ENCODE measurements at places on chromosomes 5 and 9.

DNA sequence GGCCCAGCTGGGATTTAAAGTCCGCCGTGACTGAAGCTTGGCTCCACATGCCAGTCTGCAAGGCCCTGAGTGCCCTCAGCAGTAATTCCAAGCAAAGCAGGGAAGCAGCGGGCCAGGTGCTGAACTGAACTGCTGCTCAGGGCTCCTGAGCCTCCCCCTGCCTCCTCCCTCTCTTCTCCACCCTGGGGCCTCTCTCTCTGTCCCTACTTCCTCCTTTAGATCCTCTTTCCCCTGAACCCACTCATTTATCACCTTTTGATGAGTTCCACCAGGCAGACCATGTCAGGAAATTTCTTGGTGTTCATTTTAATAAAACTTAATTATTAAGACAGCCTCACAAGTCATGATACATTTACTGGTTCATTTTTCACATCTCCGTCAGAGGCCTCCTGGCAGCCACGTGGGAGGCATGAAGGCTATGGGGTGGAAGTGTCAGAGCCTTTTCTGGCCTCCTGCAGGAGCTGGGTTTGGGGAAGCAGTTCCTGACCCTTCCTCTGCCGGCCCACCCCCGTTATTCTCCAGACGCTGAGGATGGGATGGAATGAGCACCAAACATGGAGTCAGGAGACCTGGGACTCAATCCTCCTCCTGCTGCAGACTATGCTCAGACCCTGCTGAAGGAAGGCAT lies 32.2 kb upstream of the KCNIP1 start:
- DNase-seq, result no peak

DNA sequence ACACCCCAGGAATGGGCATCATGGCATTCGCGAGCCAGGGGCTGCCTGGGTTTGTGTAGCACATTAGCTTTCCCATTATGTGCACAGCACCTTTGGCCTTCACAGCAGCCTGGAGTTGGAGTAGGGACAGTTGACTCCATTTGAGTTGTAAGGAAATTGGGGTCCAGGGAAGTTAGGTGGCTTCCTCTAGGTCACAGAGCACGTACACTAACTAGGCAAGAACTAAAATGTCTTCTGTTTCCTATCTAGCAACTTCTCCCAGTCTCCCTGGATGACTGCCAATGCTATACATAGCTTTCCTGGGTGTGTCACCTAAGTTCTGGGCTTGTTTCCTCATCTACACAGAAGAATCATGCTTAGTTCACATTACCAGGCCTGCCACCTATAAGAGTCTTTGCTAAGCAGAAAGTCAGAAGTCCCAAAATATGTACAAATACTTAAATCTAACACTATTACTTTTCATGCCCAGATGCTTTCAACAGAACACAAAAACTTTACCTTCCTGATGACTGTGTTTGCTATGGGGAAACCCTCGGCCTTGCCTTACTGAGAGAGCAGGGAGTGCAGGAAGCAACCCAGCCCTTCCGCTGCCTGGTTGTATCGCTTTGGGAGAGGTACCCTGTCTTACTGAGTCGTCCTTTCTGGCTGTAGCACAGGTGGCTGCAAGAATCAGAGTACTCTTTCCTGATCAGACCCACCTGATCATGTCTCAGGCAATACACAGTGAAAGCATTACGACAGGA lies 12.0 kb downstream of the MACROH2A1 start:
- DNase-seq, result peak; percentile 48

DNA sequence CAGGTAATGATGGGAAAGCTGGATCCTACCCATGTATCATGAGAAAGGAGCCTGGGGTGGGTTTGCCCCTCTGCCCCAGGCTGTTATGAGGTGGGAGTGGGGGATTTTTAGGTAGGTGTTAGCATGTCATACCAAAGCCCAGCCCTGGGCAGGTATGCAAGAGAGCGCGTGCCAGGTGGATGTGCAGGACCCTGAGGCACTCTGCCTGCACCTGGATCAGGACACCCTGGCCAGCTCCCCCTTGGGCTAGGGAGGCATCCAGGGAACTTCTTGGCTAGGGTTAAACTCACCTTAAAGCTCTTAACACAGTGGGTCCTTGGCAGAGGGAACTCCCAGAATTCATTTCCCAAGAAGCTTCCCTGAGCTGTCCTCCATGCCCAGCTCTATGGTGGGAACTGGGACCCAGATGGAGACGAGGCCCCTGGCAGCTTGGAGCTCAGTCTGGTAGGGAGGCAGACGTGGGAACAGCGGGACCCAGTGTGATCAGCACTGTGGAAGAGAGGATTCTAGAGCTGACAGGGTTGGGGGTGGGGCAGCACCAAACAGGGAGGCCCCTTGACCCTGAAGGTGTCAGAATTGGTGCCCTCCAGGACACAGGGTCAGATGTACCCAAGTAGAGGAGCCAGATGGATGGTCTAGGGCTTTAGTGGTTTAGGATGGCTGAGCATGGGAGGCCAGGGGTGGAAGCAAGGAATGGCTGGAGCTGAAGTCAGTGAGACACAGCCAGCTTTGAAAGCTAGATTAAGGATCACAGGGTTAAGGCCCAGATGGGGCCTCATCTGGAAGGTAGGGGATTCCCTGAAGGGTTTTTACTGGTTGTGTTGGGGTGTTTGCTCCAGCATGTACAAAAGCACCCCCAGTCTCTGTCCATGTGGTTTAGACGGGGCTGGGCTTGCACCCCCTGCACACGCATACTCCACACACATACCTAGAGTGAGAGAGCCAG lies 2.2 kb upstream of the PRR7 start:
- no peak for DNase-seq

- DNase-seq, result no peak
These were observed 31.0 kb upstream of the IL17B start for GRCh38 chr5:149410071-149410470.

DNA sequence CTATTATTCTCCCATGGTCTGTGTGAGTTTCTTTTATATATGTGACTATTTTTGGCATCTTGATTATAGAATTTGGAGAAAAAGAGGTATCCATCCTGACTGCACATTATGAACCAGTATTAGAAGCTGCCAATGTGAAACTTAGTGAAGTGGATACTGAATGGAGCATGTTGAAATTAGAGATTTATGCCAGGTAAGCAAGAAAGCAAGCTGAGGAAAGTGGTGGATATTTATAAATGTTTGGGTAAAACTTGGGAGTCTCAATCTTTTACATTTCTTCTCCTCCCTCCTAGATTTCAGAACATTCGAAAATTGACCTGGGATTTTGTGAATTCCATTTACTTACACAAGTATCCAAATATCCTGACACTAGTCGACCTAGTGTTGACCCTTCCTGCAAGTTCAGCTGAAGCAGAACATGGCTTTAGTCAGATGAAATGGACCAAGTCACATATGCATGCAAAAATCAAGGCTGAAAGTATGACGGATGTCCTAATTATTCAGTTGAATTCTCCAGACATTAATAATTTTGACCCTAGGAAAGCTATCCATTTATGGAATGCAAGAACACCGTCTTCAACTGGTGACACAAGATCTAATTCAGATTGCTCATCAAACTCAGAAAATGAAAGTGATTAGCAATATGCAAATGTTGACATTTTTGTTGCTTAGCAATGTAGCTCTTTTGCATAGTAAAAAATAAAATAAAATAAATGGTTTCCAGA lies 66.8 kb upstream of the IL7R start:
- no peak for DNase-seq

GRCh38 chr5:74956278-74956677 lies 90.1 kb upstream of the FAM169A start:
- DNase-seq, result no peak

GRCh38 chr5:116446356-116447005 lies 128.1 kb downstream of the SEMA6A start:
- DNase-seq, result no peak

GRCh38 chr9:21965401-21965951 lies 28.7 kb downstream of the CDKN2A start:
- peak; percentile 56 for DNase-seq

- DNase-seq, result peak; percentile 64
These were observed 282.2 kb downstream of the DTWD2 start for GRCh38 chr5:118705959-118706667.

- peak; percentile 51 for DNase-seq
These were observed 1.5 kb downstream of the SH3GLB2 start for GRCh38 chr9:129026442-129027223.

DNA sequence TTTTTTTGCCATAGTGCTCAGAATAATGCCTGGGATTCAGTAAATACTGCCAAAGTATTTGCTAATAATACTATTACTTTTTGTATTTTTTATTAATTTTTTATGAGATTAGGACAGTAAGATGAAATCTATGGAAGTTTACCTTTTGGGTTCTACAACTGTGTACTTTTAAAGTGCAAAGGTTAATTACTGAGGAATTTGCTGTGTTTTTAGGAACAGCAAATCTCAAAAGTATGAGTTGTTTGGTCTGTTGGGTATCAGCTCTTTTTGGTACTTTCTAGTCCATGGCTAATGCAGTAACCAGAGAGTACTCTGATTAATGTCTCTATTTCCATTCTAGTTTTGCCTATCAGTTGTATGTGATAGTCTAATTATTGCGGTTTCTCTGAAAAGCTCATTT lies 5.1 kb downstream of the HSPA4 start:
- no peak for DNase-seq

GRCh38 chr5:157295247-157295646 lies 29.3 kb downstream of the CYFIP2 start:
- no peak for DNase-seq

DNA sequence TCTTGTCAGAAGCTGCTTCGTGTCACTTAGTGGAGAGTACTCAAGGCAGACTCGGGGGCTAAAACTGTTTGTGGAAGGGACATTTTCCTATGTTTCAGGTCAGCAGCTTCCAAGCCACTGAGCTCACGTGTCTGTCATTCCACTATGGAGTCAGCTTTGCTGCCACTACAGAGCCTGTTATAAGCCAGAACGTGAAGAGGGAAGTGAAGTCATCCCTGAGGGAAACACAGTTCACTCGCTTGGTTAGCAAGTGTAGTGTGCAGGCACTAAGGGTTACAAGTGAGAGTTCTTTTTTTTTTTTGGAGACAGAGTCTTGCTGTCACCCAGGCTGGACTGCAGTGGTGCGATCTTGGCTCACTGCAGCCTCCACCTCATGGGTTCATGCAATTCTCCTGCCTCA lies 24.5 kb upstream of the LTC4S start:
- DNase-seq, result no peak

DNA sequence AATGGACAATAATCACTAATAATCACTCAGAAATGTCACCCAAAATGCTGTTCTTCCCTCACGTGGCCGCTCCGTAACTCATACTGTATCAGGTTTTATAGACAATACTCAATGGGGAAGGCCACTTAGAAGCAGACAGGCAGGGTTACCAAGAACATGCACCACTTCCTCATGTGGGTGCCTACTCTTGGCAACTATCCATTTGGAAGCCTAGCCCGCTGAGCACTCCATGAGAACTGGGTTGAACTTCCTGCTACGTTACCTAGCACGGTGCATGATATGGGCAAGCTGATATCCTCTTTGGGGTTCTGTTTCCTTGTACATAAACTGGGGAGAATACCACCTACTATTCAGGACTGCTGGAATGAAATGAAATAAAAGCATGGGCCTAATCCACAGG lies 14.3 kb downstream of the DAP start:
- no peak for DNase-seq

GRCh38 chr5:149680810-149681221 lies 49.3 kb upstream of the PPARGC1B start:
- DNase-seq, result no peak

DNA sequence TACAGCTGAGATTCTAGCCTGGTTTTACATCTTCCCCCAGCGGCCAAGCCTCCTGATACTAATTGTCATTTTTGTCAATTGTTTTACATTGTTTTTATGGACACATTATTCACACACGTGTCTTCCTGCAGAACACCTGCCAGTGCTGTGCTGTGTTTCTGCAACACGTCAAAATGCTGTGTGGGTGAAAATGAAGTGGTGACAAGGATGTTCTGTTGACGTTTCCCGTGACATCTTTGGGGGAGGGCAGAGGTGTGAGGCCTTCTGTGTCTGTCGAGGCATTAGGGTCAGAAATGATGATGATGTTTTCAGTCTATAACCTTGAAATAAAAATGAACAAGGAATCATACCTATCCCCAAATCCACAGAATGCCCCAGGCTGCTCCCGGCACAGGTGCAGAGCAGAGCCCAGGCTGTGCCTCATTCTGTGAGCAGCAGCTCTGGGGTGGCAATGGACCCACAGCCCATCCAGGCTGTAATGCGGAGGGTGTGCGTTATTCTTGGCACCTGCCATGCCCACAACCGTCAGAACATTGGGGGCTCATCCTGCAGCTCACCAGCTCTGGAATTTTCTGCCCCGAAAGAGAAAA lies 23.6 kb upstream of the CEP72 start:
- DNase-seq, result no peak

- no peak for DNase-seq
These were observed 10.6 kb upstream of the FEM1C start for GRCh38 chr5:115555084-115555633.

DNA sequence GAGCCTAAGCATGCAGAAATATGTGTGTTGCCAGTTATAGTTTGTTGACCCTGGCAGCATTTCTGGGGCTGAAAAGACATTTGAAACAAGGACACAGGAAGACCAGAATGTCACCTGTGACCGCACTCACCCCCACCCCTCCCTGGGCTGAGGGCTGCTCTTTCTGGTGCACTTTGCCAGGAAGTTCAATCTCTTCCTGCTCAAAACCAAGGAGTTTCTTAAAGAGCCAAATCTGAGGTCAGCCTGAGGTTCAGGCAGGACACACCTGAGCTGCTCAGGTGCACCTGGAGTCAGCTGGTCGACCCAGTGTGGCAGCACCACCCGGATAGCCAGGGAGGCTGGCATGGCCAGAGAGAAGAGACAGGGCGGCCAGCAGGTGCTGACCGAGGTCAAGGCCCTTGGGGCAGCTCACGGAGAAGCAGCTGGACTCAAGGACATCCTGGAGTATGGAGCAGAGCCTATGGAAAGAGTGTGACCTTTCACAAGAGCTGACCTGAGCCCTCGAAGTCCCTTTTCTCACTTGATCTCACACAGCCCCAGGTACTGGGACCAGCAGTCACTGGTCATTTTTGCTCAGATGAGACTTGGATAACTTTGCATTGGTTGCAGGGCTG lies 376.9 kb upstream of the IRX4 start:
- DNase-seq, result no peak

DNA sequence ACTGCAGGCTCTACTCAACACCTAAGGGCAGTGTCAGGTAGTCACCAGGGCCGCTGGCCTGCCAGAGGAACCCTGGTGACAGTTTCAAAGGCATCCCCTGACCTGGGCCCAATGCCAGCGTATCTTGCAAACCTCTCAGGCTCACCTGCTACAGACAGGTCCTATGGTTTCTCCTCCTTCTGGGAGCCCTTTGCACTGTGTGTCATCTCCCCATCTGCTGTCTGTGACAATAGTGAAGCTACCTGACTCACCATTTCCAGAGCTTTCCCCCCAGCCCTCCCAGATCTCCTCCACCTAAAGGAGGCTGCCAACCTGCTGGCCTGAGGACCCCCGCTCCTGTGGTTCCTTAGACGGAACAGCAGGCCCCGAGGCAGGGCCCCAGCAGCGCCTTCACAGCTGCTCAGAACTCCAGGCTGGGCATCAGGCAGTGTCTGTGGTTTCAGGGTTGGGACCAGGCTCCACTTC lies 203.1 kb downstream of the FSTL4 start:
- no peak for DNase-seq

- no peak for DNase-seq
These were observed 7.9 kb downstream of the TRMT10B start for GRCh38 chr9:37761511-37761910.
